ENCODE measurements at places on chromosomes 1 and 21.

DNA sequence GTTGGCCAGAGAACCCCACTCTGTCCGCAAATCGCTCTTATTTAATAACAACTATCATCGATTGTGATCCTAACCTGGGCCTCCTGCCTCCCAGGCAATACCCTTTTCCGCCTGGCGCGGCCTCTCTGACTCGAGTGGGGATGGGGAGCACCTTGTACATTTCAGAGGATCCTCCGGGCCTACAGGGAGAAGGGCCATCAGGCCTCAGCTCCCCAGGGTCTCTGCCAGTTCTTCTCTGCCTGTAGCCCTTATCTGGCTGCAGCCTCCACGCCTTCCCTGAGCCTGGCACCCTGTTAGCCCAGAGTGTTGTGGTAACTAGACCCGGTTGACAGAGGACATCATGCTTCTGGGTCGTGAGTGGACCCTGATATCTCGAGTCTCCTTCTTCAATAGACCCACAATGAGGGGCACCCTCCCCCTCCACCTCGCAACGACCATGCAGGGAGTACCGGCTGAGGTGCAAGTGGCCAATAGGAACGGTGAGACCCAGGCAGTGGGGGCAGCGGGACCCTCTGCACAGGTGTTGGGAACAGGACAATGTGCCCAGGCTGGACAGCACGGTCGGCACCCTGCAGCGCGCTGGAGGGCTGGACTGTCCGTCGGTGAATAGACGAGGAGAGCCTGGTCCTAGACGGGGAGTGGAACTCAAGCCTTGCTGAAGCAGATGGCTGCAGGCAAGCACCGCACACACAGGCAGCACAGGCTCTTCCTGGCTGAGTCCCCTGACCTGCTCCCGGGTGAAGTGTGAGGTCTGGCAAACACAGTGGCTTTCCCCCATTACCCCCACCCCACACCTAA, 7.1 kb upstream of the CRYBG2 start:
- DNase-seq, result no peak

- no peak for DNase-seq
Observed at GRCh38 chr1:32342704-32343103, 6.7 kb upstream of the MARCKSL1 start.

GRCh38 chr1:26702680-26703038, 6.8 kb downstream of the ARID1A start:
- no peak for DNase-seq

- DNase-seq, result no peak
Observed at GRCh38 chr1:164685266-164686035, 126.5 kb downstream of the PBX1 start.

DNA sequence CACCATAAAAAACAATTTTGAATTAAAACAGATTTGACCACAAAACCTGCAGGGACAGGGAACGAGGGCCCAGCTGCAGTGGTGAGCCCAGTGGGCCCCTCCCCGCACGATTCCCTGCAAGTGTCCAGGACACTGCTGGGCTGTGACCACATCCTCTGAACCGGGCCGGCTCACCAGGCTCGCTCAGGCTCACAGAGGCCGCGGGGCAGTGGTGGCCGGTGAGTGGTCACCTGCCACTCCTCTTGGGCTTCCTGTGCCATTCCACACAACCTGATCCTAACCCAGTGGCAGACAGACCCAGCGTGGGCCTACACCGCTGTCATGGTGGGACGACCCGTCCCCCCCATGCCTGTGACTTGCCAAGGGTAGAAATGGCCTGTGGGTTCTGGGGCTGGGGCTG, 36.5 kb upstream of the RIPK4 start:
- DNase-seq, result no peak

GRCh38 chr1:153958961-153959260, 499 bp upstream of the CRTC2 start:
- DNase-seq, result no peak

DNA sequence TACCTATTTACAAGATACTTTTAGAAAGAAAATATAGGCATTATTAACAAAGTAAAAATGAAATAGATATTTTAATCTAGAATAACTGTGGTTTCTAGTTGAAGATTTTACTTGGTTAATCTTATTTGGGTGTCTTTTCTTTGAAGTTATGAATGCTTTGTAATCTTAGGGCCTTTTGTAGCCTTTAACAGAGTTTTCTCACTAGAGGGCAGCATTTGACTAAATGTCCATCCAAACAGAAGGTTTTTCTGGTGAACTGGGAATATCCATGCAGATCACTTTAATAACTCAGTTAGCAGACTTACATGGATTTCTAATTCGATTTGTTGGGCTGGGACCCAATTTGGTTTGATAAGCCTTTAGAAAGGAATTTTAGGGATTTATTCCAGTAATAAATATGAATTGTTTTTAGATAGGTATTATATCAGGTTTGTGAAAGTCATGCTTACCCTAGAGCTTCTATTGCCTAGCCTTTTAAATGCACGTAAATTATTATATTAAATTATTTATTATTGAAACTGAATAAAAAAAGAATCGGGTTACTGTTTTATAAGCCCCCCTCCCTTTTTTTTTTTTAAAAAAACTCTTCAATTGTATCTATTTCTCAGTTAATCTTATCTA, 119.7 kb downstream of the ZNF326 start:
- DNase-seq, result peak; percentile 41

DNA sequence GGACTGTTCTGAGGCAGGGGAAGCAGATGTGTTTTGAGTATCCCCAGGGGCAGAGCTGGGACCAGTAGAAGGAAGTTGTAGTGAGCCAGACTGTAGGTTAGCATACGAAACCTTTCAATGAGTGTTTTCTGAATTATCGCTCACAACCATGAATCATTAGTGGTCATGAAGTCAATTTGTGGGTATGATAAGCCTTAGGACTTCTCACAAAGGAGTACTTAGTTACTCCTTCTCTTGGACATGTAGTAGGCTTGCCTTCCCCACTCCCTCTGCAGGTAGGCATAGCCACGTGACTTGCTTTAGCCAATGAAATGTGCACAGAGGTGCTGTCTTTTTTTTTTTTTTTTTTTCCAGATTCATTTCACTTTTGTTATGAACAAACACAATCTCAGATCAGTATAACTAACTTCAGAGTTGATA, 23.9 kb upstream of the FAAH start:
- no peak for DNase-seq

DNA sequence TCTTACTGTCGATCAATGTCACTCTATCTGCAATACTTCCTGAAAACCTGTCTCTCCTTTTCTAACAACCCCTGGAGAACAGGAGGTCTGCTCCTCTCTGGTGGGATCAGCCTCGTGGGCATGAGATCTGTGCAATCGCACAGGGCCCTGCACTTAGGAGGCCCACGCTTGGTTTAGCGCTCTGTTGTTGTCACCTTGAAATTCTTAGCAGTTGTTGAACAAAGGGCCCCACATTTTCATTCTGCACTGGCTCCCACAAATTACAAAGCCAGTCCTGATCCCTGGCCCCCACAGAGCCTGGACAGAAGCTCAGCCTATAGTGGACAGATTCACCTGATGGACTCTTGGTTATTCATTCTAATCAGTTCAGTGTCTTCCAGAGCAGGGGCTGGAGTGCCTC, 18.6 kb downstream of the SPOCD1 start:
- no peak for DNase-seq

- DNase-seq, result no peak
Observed at GRCh38 chr1:41391834-41392527, 30.7 kb downstream of the FOXO6 start.

DNA sequence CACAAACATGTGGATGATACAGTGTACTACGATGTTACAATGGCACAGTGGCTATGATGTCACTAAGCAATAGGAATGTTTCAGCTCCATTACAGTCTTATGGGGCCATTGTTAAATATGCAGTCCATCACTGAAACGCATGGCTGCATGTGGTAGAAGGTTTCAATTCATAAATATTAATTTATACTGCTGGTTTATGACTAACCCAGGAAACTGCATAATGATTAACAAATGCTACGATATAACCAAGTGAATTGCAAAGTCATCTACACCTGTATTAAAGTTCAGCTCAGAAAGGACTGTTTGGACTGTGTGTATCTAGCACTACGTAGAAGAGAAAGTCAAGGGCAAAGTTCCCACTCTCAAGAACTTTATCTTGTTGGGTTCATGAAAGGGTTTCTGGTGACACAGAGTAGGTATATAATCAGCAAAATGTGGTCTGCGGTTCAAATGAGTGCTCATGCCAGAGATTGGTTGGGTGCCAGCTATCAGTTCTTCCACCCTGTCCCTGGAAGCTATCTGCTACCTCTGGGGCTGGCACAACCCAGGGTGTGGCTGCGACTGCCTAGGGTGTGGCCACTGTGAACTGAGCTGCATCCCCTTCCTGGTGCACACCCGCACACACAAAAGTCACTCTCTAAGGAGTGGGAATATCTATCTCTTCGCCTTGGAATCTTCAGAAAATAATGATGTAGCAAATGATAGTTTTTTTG, 14.8 kb downstream of the MGST3 start:
- DNase-seq, result no peak

- no peak for DNase-seq
Observed at GRCh38 chr1:30610917-30611316, 112.5 kb downstream of the MATN1 start.

DNA sequence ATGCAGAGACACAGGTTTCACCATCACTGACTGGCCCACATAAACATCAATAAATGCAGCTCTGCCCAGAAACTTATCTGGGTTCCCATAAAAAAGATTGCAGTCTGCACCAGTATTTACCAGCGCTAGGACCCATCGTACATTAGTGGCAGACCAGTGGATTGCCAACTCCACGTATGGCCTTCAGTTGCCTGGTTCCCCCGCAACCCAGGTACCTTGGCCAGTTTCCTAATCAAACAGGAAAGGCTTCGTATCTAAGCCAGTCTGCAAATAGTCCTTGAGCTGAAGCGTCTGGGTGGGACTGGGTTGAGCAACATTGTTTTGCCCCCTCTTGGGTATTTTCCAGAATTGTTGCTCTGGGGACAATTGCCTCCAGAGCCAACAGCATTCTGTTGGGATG, 1639.3 kb downstream of the MRPL39 start:
- DNase-seq, result no peak

DNA sequence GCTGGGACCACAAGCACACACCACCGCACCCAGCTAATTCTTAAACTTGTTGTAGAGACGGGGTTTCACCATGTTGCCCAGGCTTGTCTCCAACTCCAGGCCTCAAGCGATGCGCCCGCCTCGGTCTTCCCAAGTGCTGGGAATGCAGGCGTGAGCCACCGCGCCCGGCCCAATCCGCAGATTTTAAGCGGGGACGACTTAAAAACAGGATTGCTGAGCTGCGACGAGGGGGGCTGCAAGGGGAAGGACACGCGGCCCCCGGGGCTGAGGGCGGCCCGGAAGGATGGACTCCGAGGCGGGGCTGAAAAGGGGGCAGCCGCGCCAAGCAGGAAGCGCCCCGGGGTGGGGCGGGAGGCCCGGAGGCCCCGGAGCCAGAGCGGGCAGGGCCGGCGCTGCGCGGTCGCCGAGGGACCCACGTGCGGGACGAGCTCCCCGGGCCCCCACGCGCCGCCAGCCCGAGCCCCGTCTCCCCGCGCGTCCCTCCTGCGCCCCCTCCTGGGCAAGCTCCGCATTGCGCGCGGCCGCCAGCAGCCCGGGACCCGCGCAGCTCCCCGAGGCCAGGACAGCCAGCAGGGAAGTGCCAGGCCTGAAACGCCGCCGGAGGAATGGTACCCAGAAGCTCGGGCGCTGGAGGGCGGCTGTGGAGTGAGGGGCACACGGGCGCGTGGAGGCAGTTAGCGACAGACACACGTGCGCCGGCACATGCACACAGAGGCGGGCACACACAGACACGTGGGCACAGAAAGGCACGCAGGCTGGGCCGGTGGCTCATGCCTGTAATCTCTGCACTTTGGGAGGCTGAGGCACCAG, 5.5 kb upstream of the PRKCZ start:
- DNase-seq, result no peak

- no peak for DNase-seq
Observed at GRCh38 chr21:32844653-32845436, 73.3 kb upstream of the PAXBP1 start.

DNA sequence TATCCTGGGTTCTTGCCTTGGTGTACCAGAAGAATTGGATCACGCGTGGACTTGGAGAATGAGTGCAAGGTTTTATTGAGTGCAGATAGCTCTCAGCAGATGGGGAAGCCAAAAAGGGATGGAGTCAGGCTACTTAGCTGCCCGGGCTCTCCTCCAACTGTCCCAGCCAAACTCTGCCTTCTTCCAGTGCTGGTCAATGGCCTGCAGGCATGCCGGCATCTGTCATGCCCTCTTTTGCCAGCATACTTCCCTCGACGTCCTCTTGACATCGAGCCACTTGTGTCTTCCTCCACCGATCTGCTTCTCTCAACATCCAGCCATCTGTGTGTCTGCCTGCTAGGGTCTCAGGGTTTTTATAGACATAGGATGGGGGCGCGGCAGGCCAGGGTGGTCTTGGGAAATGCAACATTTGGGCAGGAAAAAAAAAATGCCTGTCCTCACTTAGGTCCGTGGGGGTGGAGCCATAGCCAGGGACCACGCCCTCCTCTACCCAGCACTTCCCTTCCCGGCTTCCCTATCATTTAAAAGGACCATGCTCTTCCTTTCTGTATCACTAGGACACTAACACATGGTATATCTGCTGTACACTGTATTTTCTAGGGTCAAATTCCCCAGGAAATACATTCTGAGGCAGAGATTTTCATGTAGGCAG, 47.0 kb upstream of the BCAR3 start:
- DNase-seq, result no peak

All from NCI-H510A (cell line).